ENCODE measurements at places on chromosomes 6 and 20. TPM values are rescaled to one million over a fixed set of nuclear protein-coding genes. Genes with fewer than 3 reads are reported as not detected.
A peak's percentile ranks its signal among the peaks of the same experiment; 100 is the strongest.

VSX1 gene
- polyA plus RNA-seq, result not detected

DNA sequence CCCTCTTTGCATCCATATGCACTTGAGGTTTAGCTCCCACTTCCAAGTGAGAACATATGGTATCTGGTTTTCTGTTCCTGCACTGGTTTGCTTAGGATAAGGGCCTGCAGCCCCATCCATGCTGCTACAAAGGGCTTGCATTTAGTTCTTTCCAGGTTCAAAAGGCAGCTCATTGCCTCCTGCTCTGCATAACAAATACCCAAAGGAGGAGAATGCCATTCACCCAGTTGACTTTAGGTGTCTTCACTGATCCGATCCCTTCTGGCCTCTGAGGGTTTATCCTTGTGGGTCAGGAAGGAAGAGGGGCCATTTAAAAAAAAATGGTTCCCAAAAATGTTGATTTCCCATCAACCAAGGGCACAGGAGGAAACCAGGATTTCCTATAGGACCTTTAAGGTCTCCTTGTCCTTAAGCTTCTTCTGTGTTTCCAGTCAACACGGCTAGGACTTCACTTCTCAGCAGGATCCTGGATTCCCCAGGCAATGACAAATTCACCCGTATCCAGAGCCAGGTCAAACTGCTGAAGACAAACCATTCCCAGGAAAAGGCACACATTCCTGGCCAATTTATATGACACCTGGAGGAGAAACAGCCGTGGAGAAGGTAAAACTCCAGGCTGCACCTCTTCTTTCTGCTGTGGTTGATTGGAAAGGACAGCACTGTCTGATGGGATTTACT, 447.7 kb upstream of the CDH4 start:
- DNase-seq, result no peak
- H3K27me3 ChIP-seq, result no peaks in the 10 kb centered on the region
- H3K4me3 ChIP-seq, result no peak overlapping the region
- no peaks in the 10 kb centered on the region for H3K4me1 ChIP-seq

DNA sequence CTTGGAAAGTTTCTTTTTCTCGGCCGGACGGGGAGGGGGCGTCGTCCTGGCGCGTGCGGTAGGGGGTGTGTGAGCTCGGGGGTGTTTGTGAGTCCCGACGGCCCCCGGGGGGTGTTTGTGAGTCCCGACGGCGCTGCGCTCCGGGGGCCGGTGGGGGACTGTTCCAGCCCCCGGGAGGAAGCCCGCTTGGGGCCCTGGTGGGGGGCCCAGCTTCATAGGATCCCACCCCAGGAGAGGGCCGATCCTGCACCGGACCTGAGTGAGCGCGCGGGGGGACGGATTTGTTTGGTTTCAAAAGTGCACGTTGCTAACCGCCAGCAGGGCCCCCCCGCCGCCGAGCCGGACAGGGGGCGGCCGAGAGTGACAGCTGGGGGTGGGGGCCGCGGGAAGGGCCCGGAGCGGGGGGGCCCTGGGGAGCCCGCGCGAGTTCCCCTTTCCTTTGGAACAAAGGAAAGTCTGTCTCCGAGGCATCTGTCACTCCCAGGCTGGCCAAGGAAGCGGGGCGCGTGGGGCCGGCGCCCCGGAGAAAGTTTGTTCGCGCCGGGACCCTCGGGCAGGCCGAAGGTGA, 485 bp downstream of the TGIF2 start:
- H3K4me3 ChIP-seq, result peak overlapping the region; percentile 82
- peaks cover 11% of the 10 kb centered on the region for H3K36me3 ChIP-seq
- peak overlapping the region; percentile 96 for H3K27ac ChIP-seq
- H3K4me1 ChIP-seq, result peaks cover 26% of the 10 kb centered on the region
- DNase-seq, result peak; percentile 79

DNA sequence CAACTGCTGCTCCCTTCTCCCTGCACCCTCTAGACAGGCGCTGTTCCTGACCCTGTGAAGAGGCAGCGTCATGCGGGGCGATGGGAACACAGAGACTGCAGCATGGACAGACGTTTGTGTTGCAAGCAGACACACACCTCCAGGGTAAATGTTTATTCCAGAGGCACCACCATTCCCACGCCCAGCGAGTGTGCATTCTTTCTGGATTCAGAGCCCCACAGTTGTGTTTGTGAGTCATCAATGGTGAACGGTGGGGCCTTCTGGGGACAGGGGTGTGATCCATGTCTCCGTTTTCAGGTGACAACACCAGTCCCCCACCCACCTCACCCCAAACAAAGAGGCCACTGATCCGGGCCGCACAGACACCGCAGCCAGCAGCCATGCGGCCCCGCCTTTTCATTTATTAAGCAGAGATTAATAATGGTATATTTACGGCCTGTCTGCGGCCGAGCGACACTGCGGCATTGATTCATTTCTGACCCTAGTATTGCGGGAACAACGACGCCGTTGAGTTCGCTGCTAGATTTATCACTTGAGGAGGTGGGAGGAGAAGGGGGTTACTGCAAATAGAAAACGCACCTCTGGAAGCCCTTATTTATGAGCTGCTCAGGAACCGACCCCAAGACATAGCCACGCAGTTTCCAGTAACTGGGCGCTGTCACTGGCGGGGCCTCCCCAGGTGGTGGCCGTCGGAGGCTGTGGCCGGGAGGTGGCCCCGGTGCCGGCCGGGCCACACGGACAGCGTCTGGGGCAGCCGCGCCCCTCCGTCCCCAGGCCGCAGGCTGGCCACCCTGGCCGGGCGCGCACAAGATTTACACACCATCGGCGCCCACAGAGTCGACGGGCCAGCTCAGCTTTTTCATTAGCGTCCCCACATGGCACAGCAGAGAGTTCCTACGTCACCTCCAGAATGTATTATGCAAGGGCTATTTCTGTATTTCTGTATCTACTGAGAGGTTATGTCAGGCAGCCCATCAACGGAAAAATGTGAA, 367.6 kb downstream of the THBS2 start:
- H3K27me3 ChIP-seq, result no peaks in the 10 kb centered on the region
- H3K27ac ChIP-seq, result no peak overlapping the region
- no peak overlapping the region for H3K4me3 ChIP-seq
- no peaks in the 10 kb centered on the region for H3K4me1 ChIP-seq
- no peak for DNase-seq
- no peaks in the 10 kb centered on the region for H3K36me3 ChIP-seq

- no peak overlapping the region for H3K4me3 ChIP-seq
- H3K27me3 ChIP-seq, result no peaks in the 10 kb centered on the region
- no peak for DNase-seq
- no peaks in the 10 kb centered on the region for H3K4me1 ChIP-seq
- H3K36me3 ChIP-seq, result no peaks in the 10 kb centered on the region
- no peak overlapping the region for H3K27ac ChIP-seq
These were observed 57.4 kb downstream of the CD83 start for GRCh38 chr6:14174996-14175395.

GRCh38 chr20:56630506-56631317, 1.6 kb downstream of the TFAP2C start:
- H3K4me3 ChIP-seq, result no peak overlapping the region
- DNase-seq, result no peak
- H3K27me3 ChIP-seq, result peaks cover 93% of the 10 kb centered on the region
- H3K36me3 ChIP-seq, result no peaks in the 10 kb centered on the region

- no peaks in the 10 kb centered on the region for H3K4me1 ChIP-seq
- H3K27me3 ChIP-seq, result peaks cover 14% of the 10 kb centered on the region
- no peak overlapping the region for H3K27ac ChIP-seq
- no peak overlapping the region for H3K4me3 ChIP-seq
These were observed 28.7 kb downstream of the OLIG3 start for GRCh38 chr6:137465378-137466009.
